ENCODE measurements at places on chromosomes 4 and X.

DNA sequence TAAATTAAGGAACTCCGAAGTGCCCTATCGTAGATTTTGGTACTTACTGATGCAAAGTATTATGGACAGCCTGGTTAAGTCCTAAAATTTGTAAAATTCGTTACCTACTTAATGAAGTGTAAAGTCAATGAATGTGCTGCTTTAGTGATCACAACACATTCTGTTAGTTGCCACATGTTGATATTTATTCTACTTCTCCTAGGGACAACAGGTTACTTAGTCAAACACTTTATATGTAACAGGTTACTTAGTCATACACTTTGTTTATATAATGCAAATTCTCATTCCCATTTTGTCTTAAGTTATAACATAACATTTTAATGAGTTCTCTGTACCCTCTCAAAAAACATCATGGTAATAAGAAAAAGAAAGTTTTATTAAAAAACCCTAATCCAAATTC lies 643.0 kb upstream of the FTHL17 start:
- DNase-seq = no peak

- DNase-seq = peak; percentile 1
These were observed at the start of gene TMEM47 for GRCh38 chrX:34656842-34657725. TSS of gene TMEM47 (minus strand) at chrX:34657285. CDS start at chrX:34657029, 256 bp downstream.

GRCh38 chr4:63663870-63664269 lies 745.4 kb downstream of the TECRL start:
- DNase-seq = no peak

DNA sequence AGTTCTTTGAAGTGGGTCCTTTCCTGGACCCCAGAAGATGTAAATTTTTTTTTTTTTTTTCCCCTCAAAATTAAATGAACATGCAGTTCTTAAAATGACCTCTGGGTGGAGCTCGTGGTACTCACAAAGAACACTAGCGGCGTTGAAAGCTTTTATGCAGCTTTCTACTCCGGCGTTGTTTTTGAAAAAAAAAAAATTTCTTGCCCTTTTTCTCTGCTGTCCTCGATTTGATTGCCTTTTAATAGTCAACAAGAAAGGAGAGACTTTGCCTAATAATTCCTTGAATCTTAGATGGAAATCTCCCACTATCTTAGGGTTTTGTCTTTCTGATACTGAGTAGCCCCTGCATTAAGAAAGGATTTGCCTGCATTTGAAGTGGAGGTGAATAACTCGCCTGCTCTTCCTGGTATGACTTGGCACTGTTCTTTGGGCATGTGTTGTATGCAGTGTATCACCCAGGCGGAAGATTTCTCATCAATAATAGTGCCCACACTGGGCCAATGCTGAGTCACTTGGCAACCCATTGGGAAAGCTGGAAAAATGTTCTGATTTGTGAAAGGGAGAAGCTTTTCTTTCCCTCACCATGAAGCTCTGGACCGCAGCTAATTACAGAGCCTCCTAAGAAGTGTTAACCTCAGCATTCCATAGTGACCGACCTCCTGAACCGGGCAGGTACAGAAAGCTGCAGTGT lies 104.0 kb downstream of the PHEX start:
- DNase-seq = peak; percentile 70

GRCh38 chrX:107763647-107764046 lies 11.9 kb downstream of the TSC22D3 start:
- DNase-seq = no peak

DNA sequence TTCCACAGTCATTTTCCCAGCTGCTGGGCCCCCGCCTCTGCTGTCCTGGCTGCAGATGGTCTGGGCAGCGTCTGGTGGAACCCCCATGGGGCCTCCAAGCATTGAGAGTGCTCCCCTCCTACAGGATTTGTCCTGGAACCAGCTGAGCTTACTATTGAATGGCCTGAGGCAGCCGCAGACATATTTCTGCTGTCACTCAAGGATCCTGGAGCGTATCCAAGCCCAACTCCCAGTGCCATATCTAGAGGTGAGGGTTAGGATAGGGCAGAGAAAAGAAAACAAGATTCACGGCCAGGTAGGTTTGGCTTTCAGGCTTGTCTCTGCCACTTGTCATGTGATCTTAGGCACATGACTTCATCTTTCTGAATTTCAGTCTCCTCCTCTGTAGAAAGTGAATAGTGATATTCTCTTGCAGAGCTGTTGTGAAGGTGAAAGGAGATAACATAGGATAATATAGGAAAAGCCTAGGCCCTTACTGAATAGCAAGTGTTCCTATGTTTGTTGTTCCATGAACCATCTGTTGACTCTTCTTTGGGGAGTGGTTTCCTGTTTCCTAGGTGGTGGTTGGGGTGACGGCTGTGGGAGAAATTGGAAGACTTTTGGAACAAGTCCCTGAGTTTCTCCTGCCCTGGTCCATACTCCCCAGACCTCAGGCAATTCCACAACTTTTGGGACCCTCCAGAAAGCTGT lies 52.3 kb downstream of the SEPSECS start:
- no peak for DNase-seq

GRCh38 chrX:140712413-140713173 lies 3.0 kb downstream of the LINC00632 start:
- DNase-seq = peak; percentile 73

DNA sequence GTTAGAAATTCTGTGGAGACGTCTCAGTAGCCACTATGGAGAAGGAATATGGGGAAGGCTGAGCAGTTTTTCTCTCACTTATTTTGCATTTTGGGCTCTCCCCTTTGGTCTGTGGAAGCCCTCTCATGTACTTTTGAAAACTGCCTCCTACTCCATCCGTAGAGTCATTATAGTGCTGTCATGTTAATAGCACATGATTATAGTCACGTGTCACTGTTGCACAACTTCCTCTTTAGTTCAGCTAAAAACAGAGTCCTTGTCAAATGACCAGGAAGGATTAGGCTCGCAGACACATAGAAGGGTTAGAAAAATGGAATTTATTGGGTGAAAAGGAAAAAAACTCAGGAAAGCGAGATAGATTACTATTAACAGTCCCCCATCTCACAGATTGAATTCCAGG lies 258.2 kb upstream of the CXorf51A start:
- no peak for DNase-seq

DNA sequence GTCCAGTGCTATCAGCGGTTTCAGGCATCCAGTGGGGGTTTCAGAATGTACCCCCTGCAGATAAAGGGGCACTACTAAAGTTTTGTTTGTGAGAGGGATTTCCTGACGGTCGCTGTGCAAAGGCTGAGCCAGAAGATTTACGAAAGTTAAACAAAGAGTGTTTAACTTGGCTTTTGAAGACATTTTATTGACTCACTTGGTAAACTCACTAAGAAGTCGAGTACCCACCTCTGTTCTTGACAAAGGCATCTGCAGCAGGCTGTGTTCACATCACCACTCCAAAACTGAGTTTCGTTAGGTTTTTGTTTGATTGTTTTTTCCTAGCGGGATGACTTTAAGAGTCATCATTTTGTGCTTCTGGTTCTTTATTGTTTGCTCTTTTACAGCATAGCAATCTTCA lies 143.9 kb upstream of the TBL1X start:
- DNase-seq = no peak

DNA sequence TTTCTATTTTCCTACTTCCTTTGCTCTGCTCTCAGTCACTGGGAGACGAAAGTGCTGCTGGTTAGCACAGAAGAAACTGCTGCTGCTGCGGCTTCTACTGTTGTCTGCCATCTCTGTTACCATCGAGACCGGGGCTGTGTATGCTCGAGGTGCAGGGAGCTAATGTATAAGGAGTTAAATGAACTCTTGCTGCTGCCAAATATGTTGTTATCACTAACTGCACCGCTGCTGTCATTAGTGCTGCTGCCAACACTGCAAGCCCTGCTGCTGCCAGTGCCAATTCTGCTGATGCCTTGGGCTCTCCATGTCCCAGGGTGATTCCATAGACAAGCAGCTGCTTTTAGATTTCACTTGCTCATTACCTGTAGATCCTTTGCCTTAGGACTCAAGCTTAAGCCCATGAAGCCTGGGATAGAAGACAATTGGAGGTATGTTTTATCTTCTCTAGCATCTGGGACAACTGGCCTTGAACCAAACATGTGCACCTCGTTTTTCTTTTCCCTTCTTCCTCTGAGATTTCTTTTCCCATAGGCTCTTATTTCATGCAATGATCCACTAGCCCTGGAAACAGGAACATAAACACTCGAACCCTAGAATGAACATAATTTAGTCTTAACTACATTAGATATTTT lies 107.8 kb downstream of the CCSER1 start:
- DNase-seq = no peak

DNA sequence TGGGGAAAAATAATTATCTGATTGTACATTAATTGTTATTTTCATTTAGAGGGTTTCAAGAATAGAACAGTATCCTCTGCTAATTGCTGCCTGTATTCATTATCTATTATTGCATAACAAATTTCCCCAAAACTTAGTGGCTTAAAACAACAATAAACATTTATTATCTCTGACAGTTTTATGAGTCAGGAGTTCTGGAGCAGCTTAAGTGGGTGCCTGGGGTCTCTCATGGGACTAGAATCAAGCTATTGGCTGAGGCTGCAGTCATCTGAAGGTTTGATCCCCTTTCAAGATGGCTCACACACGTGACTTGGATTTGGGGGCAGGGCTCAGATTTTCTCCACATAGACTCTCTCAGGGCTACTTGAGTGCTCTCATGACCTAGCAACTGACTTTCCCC lies 98.1 kb upstream of the JADE1 start:
- DNase-seq = no peak

GRCh38 chr4:151993521-151993920 lies 232.7 kb upstream of the GATB start:
- no peak for DNase-seq

DNA sequence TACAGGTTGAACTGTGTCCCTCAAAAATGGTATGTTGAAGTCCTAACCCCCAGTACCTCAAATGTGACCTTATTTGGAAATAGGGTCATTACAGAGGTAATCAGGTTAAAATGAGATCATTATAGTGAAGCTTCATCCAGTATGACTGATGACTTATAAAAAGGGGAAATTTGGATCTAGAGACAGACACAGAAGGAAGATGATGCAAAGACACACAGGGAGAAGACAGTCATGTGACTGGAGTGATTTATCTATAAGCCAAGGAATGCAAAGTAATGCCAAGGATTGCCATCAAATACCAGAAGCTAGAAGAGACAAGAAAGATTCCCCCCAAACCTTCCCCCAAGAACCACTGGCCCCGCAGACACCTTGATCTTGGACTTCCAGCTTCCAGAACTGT lies 155.2 kb downstream of the RBMX2 start:
- DNase-seq = no peak
